ENCODE measurements at places on chromosomes 2 and 18.

- no peak for DNase-seq
Observed at GRCh38 chr2:36708041-36708741, 11.7 kb downstream of the VIT start.

DNA sequence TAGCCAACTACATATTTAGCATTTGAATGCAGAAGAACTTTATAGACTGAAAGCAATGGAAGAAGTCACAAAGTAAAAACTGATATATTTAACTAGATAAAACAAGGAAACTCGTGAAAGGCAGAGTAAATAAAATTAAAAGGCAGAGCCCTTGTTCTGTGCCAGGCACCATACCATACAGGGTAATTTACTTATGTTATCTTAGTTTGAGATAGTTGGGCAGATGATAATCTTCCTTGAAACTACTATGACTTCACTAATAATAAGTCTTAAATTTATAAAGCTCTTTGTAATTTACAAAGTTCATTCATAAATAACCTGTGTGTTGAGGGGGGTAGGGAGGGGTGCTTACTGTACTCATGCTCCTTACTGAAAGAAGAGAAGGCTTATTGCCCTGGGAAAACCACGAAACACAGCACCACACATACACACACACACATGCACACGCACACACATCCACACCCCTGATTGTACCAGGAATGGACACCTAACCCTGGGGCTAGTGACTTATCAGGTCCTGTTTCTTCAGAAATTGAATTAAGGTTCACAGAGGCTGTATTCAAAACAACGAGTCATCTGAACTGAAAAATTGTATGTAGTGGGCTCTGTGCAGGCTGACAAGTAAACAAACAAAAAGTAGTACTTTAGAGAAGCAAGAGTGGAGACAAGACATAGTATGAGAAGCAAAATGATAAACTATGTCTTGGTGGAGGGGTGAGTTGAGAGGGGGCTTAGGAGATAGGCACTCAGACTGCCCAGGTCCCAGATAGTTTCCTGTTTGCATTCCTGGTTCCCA, 38.1 kb downstream of the AGFG1 start:
- DNase-seq = no peak

GRCh38 chr2:55092439-55092838, 42.2 kb upstream of the RTN4 start:
- DNase-seq = no peak

GRCh38 chr2:9703085-9703678, 72.4 kb upstream of the YWHAQ start:
- peak; percentile 13 for DNase-seq

- DNase-seq = no peak
Observed at GRCh38 chr2:96804986-96805385, 11.1 kb upstream of the CNNM3 start.

DNA sequence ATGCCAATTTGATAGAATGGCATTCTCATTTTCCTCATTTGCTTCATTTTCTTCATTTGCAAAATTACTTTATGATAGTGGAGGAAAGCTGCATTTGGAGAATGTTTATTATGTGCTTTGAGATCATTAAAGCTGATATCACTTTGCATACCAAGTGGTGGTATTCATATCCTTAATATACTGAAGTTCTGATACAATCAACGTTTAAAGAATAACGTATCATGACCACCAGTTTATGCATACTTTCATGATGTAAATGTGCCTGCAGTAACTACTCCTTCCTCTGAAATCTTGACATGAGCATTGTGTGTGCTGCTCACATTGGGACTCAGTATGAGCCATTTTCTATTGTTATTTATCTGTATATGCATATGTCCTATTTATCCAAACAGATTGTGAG, 302.1 kb downstream of the ARHGAP15 start:
- no peak for DNase-seq

GRCh38 chr2:57674025-57674424, 372.6 kb upstream of the VRK2 start:
- DNase-seq = no peak

DNA sequence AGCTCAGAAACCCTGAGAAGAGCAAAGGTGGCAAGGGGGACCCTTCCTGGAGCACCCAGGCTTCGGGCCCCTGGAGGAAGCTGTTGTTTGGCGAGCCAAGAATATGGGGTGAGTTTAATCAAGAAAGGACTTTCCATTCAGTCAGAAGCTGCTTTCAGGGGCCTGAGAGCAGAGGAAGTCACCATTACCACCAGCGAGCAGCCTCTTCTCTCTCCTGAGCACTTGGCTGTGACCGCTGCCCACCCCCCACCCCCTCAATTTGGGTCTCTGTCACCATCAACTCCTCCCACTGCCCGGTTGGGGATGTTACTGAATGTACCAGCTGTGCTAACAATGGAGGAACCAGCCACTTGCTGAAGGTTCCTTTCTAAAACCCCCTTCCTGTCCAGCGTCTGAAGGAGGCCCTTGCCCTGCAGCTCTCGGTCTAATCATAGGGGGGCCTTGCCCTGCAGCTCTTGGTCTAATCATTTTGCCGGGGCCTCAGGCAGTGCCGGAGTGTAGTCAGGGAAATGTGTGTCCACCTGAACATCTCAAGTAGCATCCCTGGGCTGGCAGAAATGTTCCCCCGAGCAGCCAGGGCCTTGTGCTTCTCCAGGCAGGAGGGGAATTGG, 943 bp downstream of the INPP5D start:
- DNase-seq = no peak

DNA sequence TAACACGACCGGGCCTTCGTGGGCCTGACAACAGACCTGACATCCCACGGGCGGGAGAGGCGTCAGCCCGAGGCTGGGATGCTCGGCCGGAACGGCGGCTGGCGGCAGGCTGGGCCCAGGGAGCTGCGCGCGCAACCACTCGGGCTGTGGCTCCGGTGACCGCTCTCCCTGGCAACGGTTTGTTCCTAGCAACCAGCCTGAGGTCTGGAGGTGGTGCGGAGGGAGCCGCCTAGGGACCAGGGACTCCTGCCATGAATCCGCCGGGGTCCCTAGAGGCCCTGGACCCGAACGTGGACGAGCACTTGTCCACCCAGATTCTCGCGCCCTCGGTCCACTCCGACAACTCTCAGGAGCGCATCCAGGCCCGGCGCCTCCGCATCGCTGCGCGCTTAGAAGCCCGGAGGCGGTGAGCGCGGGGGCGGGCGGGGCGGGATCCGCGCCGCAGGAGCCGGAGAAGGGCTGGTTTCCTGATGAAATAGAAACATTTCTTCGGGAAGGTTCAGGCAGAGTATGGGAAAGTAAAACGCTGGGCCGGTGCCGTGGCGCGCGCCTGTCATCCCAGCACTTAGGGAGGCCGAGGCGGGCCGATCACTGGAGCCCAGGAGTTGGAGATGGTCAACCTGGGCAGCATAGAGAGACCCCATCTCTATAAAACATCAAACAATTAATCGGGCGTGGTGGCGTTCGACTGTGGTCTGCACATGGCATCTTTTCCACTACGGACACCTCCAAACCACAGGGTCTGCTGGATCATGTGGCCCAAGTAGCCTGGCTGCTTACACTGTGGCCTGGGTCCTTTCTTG, at the start of gene DRC1:
TSS of gene DRC1 (plus strand) at position 182 of the 803 bp plus-strand sequence. CDS start at position 252, 70 bp downstream.
- peak; percentile 83 for DNase-seq

DNA sequence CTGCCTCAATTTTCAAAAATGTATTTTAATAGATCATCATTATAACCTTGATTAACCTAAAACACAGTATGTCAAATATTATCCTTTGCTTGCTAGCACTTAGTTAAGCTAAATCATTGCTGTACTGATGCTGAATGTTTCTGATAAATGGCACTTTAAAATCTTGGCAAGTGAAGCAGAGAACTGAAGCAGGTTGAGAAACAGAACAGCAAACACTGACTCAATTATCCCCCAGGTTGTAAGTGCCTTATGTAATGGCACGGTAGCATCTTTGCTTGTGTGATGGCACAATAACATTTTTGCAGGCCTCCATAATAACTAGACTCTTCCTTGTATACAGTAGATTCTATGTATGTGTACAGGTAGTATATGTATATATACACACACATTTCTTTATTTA, 33.8 kb downstream of the ARHGAP15 start:
- DNase-seq = no peak

GRCh38 chr2:182542501-182543258, 115.8 kb upstream of the PDE1A start:
- no peak for DNase-seq

- no peak for DNase-seq
Observed at GRCh38 chr2:37604716-37605115, 66.7 kb downstream of the CDC42EP3 start.

- DNase-seq = no peak
Observed at GRCh38 chr18:36196238-36196995, 9.1 kb downstream of the MOCOS start.

DNA sequence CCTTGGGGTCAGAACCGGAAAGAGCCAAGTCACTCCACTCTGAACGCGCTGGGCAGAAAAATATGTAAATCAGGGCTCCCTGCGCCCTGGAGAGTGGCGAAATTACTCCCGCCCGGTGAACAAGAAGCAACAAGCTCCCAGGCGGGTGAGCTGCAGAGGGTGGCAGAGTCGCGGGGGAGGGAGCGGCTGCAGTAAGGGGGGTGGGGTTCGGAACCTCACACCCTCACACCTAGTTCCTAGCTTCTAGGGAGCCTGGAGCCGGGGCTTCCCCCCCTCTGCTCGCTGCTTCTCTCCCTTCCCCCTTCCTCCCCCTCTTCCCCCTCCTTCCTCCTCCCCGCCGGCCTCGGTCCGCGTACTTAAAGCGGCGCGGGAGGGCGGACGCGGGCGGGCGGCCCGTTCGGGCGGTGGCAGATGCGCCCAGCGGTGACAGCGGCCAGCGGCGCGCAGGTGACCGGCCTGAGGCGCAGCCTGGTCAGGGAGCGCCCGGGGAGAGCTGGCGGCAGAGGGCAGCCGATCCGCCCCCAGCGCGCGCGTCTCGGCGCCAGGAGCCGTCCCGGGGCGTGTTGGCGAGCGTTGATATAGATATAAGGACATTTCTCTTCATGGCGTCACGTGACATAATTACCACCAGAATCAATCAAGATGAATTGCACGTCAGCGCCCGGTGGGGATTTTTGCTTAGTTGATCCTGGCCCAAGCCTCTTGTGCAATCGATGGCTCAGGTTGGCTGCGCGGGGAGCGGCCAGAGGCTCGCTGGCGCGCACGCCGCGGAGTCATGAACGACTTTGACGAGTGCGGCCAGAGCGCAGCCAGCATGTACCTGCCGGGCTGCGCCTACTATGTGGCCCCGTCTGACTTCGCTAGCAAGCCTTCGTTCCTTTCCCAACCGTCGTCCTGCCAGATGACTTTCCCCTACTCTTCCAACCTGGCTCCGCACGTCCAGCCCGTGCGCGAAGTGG, at the start of gene HOXD11:
TSS of gene HOXD11 (plus strand) at position 700 of the 959 bp plus-strand sequence. CDS start at position 776, 76 bp downstream.
- DNase-seq = peak; percentile 53

DNA sequence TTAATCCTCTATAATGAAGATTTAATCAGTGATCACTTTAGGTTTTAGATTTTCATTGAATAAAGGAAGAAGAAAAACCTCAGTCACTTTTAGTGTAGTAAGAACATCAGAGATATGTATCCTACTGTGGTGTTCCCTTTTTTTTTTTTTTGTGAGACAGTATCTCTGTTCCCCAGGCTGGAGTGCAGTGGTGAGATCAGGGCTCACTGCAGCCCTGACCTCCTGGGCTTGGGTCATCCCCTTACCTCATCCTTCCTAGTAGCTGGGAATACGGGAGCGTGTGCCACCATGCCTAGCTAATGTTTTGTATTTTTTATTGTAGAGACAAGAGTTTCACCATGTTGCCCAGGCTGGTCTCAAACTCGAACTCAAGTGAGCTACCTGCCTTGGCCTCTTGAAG, 5.1 kb downstream of the SLC39A10 start:
- no peak for DNase-seq

- no peak for DNase-seq
Observed at GRCh38 chr18:57649556-57650500, 28.2 kb upstream of the NARS1 start.

DNA sequence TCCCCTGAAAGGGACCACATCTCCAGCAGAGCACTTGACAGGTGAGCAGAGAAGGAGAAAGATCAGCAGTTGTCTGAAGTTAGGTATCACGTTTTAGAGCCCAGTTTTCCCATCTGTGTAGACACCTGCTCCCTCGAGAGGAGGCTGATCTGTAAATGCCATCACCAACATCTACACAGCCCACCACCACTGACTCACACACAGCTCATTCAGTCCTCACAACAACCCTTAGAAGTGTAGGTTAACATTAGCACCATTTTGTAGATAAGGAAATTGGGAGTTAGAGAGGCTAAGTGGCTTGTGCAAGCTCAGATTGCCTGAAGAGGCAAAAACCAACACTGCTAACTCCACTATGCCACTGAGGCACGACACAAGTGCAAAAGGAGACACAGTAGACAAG, 37.2 kb upstream of the STAT1 start:
- no peak for DNase-seq

DNA sequence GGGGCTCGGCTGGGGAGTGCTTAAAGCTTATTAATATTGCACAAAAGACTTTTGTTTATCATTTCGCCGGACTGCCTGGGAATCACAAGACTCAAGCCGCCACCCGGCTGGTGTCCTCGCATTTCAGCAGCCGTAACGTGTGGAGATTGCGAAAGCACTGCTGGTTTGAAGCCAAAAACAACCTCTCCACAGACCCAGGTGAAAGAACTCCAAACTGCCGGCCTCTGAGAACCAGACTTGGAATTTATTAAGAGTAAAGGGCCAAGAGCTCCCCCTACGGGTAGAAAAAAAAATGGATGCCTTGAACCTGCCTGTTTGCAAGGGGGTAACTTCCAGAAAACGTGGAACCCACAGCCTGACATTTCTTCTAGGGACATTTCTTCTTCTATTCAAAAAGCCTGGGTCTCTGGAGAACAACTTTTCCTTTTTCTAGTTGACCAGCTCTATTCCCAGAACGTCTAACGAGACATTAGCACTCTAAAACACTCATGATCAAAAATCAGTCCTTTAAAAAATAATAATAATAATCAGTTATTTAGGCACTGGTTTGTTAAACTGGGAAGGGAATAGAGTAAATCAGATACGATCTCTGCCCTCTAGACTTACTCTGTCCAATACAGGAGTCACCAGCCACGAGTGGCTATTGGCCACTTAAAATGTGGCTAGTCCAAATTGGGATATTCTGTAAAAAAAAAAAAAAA, 216.3 kb downstream of the C1D start:
- DNase-seq = peak; percentile 97

DNA sequence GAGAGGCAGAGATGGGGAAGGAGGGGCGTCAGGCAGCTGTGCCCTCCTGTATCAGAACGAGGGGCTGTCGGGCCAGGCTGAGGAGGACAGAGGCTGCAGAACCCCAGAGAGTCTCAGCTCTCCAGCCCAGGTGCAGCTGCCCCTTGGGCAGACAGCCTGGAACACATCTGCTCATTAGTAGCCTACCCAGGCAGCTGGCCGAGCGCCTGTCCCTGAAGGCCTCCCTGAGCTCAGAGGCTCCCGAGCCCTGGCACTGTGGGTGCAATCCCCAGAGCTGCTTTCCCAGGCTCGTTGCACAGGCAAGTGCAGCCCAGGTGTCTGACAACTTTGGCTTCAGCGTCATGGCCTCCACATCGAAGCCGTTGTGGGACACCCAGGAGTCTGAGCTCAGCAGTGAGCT, 13.1 kb upstream of the TMEM185B start:
- peak; percentile 23 for DNase-seq
